Right forelimb (tissue), 1 donor: ENCODE measurements at places on chromosomes 2 and 18.

- DNase-seq = no peak
Measured at GRCh38 chr2:237527233-237527632, 39.1 kb upstream of the PRLH start.

DNA sequence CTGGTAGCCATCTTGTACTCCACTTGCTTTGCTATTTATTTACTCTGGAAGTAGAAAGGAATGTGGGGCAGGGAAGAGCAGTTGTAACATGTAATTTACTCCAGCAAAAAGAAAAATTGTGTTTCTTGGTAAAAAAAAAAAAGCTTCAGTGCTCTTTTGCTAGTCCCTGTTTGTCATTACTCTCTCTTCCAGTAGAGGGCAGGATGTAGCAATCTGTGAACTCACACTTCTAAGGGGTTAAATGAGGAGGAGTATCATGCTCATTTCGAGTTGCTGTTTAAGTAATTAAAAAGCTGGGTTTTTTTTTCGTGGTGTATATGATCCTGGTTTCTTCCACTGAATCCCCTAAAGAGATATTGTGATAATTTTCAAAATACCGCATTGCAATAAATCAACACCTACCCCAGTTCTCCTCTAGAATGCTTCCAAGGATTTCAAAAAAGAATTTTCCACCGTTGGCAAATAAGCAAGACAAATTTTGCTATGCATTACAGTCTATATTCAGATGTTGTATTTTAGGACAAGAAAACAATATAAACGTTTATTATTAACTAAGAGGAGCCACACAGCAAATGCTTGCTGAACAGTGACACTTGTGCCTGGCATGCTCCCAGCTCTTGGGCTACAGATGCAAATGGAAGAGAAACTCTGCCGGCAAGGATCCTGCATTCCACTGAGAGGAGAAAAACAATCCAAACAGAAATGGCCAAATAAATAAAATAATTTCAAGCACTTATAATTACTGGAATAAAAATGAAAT is 261.6 kb downstream of the ASXL3 start:
- peak; percentile 51 for DNase-seq

GRCh38 chr18:48866028-48866733 is 84.6 kb downstream of the SMAD7 start:
- peak; percentile 81 for DNase-seq

DNA sequence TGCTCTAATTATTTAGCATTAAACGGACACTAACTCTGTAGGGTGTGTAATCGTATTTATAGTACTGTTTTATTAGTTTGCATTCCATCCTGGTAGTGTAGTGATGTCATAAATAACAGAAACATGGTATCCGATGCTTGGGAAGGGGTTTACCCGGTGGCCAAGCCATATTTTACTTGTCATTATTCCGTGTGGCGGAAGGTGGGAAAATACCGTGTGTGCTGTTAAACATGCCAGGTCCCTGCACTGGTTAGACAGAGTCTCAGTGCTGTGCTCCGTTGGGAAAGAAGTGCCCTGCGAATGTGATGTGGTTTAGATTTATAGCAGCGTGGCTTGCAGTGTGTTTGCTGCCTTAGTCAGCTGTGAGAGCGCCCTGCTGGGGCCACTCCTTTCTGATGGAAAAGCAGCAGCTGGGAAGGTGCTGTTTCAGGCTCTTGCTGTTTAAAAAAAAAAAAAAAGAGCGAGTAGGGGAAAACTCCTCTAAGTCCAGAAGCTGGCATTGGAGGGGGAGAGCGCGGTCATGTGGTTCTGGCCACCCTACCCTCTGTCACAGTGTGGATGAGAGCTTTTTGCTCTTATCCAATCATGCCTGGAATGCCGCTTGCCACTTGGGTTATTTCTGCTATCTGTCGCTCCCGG is 211.0 kb downstream of the NEDD4L start:
- peak; percentile 61 for DNase-seq

DNA sequence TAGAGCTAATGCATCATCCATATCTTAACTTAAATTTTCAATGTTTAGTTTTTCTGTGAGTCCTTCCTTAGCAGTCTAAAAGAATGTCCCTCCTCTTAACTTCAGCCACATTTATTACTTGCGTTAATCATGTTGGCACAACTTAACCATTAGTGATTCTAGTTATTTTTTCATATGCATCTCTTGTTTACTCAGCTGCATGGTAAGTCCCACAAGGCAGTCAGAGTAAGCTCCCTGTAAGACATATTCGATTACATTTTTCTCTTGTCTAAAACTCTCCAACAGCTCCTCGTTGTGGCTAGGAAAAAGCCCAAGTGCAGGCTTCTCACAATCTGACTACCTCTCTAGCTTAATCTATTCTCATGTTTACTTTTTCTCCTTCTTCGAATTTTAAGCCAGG is 2045.3 kb upstream of the PIK3C3 start:
- no peak for DNase-seq

DNA sequence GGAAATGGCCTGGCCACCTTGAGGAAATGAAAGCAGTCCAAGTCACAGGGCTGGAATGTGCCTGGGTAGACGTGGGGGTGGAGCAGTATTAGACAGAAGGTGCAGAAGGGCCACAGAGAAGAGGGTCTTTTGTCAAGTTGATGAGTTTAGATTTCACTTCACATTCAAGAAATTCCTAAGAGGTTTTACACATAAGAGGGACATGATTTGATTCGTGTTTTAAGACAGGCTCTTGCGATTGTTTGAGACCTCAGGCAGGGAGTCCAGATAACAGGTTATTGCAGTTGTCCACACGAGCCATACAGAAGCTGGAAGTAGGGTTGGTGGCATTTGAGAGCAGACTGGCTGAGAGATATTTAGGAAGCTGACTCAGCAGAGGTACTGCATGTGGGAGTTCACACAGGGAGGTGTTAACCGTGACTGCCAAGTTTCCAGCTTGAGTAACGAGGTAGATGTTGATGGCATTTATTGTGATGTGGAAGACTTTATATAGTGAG is 64.6 kb downstream of the NEB start:
- no peak for DNase-seq

GRCh38 chr18:32530947-32531651 is 60.4 kb upstream of the GAREM1 start:
- no peak for DNase-seq

DNA sequence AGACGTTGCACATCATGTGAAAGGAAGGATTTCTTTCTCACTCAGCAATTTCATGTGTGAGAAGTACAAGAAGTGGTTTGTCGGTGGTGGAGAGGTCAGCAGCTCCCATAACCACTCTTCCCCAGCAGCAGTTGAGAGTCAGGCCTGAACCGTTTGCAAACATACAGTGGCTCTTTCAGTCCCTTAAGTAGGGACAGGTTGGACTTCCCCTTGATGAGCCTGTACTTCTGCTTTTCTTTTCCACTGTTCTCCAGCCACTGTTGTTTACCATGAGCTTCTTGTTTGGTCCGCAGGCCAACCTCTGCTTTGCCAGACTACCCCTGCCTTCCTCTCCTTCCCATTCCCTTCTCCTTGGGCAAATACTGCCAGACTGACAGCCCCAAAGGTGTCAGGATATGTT is 391.3 kb upstream of the CELF4 start:
- DNase-seq = no peak

- DNase-seq = no peak
Measured at GRCh38 chr2:105183555-105184323, 57.8 kb upstream of the GPR45 start.

- no peak for DNase-seq
Measured at GRCh38 chr18:8945514-8945913, 157.0 kb upstream of the NDUFV2 start.

DNA sequence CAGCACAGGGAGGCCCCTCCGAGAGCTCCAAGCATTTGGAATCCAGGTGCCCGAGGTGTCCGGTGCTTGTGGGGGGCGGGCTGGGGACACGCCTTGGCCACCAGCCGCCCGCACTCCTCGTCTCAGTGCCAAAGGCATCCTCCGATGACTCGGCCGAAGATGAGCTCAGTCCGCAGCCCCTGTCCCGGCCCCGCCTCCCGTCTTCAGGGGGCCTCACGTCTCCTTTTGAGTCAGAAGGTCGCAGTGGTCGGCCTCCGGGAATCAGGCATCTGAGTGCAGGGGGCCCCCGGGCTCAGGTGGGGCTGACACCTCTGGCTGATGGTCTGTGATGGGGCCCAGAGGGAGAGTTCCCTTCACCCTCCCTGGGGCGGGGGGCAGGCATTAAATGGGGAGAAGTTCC is 74.8 kb downstream of the NFATC1 start:
- no peak for DNase-seq

DNA sequence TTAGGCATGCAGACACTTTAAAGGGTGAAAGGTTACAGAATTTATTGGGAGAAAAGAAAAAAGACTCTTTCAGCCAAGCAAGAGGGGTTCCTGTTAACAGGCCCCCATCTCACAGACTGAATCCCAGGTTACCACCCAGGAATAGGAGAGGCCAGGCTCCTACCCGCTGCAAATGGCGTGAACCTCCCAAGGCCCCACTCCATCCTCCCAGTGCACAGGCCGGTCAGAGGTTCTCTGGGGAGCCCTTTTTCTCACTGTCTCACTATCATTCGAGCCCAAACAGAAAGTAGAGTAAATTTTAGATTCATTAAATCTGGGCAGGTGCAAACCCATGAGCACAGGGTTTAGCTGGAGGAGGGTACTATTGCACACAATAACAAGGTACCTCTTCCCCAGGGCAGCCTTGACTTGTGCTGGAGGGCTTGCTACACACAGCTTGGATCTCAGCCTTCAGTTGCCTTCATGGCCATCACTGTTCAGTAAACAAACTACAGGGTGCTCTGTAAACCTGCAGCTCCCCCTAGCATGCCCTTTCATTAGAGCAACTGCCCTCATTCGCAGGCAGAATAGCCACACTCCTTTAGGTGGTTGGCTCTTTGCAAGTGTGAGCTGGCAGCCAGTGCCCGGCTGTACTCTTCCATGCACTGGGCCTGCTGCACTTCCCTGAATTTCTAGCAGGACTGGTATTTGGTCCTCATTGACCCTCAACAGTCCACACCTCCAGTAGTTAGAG is 7.3 kb upstream of the PLEK start:
- DNase-seq = peak; percentile 41

DNA sequence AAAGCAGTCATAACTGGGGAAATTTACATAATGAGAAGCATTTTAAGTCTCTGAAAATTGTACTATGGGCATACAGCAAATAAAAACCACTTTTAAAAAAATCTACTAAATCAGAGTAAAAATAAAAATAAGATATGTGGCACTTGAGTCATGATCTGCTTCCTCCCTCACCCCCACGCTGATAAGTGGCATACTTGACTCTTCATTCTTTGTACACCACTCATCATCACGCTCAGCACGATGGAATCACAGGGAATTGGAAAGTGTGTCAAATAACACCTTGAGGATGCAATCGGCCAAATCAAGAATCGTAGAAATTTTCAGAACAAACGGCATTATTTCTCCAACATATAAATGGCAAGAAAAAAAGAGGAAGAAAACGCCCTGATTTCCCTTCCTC is 41.1 kb upstream of the REG3G start:
- DNase-seq = no peak

- no peak for DNase-seq
Measured at GRCh38 chr2:23566241-23567142, 181.5 kb downstream of the KLHL29 start.

- no peak for DNase-seq
Measured at GRCh38 chr18:62523255-62523588, 397 bp downstream of the ZCCHC2 start.

DNA sequence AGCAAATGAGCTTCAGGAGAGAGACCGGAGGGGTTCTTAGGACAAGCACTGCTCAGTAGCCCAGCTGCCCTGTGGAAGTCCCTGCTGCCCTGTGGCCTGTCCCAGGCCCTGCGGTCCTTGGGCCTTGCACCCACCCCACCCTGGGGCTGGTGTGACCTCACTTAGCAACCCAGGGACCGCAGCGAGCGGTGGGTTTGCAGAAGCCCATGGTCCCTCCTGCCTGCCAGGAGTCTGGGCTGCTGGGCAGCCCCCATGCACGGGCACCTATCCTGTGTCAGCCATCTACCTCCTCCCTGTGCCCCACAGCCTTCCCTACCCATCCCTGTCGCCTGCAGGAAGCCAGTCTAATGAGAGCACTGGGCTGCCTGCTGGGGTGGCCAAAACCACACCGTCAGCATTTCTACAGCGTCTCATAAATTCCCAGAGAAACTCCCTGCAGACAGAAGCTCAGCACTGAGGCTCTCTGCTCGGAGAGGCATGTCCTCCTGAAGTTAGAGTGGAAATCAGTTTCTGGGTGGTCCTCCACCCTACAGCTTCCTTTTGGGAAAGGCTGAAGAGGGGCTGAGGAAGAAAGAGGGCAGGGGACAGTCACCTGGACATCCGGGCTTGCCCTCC is 231.1 kb upstream of the HS6ST1 start:
- DNase-seq = no peak

DNA sequence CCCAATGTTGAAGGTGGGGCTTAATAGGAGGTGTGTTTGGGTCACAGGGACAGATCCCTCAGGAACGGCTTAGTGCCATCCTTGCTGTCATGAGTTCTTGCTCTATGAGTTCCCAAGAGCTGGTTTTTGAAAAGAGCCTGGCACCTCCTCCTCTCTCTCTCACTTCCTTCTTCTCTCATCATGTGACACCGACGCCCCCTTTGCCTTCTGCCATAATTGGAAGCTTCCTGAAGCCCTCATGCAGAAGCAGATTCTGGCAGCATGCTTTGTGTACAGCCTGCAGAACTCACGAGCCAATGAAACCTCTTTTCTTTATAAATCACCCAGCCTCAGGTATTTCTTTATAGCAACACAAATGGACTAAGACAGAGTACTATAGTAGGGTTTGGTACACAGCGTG is 100.4 kb upstream of the SH3BP4 start:
- no peak for DNase-seq

DNA sequence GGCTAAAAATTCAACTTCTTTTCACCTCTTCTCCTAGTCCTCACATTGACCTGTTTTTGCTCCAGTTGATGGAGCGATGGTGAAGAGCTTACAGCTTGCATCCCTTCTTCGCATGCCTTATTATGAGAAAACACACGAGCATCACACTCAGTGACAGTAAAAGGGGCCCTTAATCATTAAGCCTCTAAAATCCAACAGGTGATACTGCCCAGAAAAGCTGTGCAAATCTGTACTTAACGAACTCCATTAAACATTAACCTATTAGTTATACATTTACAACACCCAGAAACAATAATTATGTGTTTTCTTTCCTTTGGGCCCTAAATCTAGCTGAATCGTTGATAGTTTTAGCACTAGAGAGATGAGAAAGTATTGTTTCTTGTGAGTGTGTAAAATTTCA is 54.8 kb downstream of the LAMA1 start:
- no peak for DNase-seq
